ENCODE measurements at places on chromosomes 3 and 15.

- DNase-seq = no peak
Measured at GRCh38 chr3:61169621-61170251, 81.5 kb downstream of the FHIT start.

GRCh38 chr3:168398371-168399025 is 302.8 kb upstream of the GOLIM4 start:
- DNase-seq = no peak

DNA sequence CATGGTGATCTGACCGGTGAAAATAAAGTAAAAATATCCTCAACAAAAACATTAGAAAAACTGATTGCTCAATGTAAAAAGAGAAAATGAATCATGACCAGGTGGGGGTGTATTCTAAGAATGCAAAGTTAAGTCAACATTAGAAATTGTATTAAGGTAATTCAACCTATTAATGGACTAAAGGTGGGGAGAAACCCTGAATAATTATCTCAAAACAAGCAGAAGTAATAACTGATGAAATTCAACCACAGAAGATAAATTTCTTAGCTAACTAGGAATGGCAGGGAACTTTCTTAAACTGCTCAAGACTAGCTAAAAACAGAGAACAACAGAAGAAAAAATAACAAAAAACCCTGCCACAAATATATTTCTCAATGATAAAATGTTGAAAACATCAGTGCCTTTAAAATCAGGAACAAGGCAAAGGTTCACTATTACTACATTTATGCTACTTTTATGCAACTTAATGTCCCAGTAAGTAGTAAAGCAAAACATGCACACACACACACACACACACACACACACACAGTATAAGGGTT is 204.4 kb upstream of the THBS1 start:
- DNase-seq = no peak

GRCh38 chr3:10553591-10554235 is 48.3 kb upstream of the ATP2B2 start:
- no peak for DNase-seq

GRCh38 chr3:128800241-128801187 is 74.5 kb downstream of the RAB7A start:
- no peak for DNase-seq

DNA sequence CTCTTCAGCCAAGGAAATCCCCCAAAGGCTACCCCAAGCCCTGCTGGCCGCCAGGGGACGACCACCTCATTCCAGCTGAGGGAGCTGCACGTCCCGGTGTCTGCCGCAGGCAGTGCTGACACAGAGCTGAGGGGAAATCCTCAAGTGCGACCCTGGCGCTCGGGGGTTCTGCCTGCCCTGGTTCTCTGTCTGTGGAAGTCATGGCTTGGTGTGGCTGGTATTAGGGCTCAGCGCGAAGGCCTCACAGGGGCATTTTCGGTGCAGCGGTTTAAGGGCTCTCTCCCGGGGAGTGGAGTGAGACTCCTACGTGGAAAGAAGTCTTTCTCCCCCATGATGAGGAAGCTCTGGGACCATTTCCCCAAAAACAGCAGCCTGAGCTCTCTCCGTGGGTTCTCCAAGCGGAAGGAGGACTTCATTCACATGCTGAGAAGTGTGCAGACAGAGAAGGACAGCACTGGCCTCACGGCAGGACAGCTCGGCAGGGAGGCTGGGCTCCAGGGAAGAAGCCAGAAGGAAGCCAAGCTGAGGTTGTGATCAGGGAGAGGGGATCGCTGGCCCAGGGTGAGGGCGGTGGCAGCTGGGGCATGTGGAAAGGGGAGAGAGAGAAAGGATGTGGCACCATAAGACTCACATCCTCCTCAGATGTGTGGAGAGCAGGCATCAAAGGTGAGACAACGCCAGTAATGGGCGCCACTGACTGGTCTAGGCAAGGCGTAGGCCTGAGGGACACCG is 48.6 kb downstream of the KLF15 start:
- no peak for DNase-seq

- DNase-seq = no peak
Measured at GRCh38 chr3:99764377-99764776, 53.3 kb upstream of the CMSS1 start.

DNA sequence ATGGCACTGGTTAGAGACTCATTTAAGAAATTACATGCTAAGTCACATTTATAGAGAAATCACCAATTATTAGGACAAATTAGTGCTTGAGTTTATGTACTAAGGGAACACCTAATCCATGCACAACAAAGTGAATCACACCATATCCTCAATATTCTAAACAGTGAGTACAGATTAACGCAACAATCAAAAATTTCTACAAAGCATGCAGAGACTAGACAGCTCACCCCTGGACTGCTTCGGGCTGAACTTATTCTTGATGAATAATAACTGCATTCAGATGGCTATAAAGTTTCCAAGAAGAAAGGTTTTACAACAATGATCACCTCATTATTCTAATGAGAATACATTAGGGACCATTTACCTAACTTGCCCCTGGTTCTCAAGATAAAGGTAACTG is 66.5 kb downstream of the LRRFIP2 start:
- no peak for DNase-seq

- no peak for DNase-seq
Measured at GRCh38 chr3:127041264-127041820, 58.4 kb downstream of the PLXNA1 start.

GRCh38 chr3:119417771-119418512 is 45.5 kb downstream of the TMEM39A start:
- DNase-seq = no peak

DNA sequence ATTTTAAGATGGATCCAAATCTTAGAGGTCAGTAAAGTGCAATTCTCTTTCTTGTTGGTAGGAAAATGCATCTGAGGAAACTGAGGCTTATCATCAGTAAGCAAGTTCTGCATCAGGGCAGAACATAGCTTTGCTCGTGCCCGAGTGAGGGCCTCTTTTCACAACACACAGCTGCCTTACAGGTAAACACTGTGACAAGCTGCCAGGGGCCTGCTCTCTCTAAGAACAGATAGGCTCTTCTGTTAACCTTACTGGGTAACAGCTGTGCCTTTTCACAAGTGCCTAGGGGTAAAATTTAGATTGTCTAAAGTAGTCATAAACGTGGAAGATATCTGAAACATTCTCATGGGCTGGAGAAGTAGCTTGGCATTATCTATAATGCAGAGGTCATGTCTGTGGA is 118.1 kb downstream of the C3orf38 start:
- DNase-seq = no peak

- no peak for DNase-seq
Measured at GRCh38 chr15:39748276-39748675, 34.4 kb downstream of the FSIP1 start.

- no peak for DNase-seq
Measured at GRCh38 chr3:31516757-31517156, 16.0 kb upstream of the STT3B start.

DNA sequence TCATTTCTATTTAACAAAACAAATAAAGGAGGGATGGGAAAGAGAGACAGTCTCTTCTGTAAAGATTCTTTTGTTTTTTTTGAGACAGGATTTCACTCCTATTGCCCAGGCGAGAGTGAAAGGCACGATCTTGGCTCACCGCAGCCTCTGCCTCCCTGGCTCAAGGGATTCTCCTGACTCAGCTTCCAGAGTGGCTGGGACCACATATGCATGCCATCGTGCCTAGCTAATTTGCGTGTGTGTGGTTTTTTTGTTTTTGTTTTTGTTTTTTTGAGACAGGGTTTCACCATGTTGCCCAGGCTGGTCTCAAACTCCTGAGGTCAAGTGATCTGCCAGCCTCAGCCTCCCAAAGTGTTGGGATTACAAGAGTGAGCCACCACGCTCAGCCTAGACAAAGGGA is 23.3 kb downstream of the STAG1 start:
- no peak for DNase-seq

DNA sequence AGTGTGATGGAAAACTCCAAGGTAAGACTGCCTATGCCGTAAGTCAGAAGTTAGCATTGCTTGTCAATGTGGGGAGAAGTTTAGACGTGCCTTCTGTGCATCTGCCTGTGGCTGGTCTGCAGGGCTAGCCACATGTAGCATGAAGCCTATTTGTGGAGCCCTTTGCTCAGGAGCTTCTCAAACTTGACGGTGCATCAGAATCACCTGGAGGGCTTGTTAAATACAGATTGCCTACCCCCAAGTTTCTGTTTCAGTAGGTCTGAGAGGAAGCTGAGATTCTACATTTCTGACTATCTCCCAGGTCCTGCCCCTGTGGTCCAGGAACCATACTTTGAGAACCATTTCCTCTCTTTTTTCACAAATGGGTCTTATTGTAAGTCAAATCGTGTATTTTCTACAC is 292.1 kb upstream of the TPM1 start:
- no peak for DNase-seq
